ENCODE measurements at places on chromosomes 2 and 18.

DNA sequence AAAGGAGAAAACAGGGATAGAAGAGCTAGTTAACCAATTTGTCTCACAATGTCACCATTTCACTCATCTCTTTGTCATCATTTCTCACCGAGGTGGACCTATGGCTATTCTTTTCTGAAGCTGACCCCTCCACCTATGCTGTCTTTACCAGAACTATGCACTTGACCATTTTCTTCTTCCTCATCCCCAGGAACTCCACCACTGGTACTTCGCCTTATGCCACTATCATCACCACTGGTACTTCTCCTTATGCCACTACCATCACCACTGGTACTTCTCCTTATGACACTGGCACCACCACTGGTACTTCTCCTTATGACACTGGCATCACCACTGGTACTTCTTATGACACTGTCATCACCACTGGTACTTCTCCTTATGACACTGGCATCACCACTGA lies 745.8 kb upstream of the CHAC2 start:
- DNase-seq = no peak

- DNase-seq = no peak
Measured at GRCh38 chr18:26702086-26702485, 153.7 kb upstream of the KCTD1 start.

GRCh38 chr2:207571370-207571769 lies 41.6 kb downstream of the CREB1 start:
- no peak for DNase-seq

DNA sequence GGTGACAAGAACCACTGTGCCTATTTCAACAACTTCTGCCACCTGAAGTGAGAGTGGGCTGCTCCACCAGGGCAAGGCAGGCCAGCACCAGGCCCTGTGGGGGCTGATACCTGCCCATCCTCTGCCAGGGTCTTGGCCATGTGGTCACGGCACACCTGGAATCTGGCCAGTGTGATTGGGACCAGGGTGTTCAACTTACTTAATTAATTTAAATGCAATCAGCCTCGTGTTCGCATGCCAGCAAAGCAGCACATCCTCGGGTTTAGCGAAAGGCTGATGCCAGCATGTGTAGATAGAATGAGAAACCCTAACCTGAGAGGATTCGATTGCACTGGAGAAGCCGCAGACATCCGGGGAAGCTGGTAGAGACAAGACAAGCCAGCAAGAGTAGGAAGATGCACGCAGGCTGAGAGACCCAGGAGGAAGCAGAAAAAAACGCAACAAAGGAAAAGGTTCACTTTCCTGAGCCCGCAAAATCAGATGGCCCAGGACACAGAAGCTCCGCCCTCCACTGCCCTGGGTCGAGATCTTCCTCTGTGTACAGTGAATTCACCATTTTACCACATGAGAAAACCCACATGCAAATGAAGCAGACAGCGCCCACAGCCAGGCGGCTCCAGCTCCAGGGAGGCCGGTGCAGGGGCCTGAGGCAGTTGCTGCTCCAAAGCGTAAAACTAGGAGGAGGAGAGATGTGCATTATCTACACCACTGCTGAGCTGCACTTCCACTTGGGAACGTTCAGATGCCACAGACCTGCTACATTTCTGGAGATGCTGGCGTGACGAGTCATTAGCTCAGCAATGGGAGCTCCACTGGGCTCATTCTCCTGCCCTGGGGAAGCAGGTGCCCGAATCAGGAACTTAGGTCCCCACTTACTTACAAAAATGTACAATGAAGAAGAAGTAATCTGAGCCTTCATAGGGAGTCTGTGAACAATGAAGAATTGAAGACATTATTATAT lies 92.1 kb downstream of the TMEM18 start:
- no peak for DNase-seq

DNA sequence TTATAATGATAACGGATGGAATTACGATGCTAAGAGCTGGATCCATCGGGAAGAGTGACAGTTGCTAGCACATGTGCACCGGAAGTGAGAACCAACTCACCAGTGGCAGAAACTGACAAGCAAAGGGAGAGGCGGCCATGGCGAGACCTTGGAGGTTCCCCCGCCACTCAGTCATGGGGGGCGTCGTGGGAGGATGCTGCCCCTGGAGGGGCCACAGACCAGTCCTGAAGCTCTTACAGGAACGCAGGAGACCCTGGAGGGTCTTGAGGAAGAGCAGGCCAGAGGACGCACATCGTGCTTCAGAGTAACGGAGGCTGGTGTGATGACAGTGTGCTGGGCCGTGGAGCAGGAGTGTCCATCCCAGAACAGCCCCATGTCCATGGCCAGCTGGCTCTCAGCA lies 53.1 kb upstream of the KCNG2 start:
- no peak for DNase-seq

GRCh38 chr2:120797421-120798221 lies 62.0 kb downstream of the GLI2 start:
- no peak for DNase-seq

DNA sequence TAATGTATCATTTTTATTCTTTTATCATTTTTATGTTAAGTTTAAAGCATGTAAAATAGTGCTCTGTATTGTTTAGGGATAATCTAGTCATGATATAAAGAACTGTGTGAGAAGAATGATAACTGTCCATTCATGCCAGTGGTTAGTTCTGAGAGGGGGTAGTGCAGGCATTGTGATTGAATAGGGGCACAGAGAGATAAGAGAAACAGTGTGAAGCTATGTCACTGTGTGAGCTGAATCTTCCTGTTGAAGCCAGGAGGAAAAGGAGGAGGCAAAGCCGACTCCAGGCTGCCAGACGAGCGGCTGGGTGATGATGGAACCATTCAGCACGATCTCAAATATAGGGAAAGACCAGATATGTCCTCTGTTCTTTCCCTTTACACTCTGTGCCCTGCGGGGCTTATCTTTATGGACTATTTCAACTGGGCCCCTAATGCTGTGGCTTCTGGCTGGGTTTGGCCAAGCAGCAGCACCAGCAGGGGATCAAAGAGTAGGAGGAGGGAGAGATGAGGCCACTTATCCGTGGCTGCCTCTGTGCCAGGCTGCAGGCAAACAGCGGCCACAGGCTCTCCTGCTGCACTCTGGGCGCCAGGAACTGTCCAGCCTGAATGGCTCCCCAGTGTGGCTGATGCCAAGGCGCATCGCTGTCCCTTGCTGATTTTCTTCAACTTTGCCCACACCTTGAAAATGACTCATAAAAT lies 128.0 kb downstream of the SPP2 start:
- DNase-seq = peak; percentile 57

DNA sequence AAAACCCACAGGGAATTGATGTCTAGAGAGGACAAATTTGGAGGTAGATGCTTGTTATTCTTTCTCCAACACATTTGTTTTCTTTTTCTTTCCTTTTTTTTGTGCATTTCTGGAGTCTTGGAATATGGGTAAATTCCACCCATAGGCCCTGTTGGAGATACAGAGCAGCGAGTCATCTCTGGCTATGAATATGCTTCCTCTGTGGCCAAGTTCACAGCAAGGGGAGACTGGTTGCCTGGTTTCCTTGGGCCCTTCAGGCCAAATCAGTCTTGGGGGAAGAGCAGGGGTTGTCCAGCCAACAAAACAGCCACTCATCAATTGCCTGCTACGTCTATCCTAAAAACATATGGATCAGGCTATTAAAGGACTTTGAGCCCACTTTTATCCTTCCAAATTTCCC lies 27.5 kb downstream of the SP100 start:
- DNase-seq = peak; percentile 25

DNA sequence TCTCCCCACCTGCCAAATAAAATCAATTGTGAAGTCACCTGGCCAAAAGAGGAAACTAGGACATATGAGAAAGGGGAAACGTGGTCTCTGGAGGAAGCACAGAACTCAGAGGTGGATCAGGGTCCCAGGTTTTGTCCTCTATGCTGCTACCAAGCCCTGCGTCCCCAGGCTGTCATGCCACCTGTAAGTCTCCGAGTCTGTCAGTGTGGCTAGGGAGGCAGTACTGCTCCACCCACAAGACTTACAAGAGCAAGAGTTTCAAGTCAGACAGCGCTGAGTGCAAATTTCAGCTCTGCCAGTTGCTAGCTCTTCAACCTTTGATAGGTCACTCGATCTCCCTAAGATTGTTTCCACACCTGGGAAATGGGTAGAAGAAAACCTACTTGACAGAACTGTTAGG lies 98.6 kb downstream of the C1QL2 start:
- DNase-seq = no peak

GRCh38 chr2:118902266-118903028 lies 39.5 kb upstream of the MARCO start:
- no peak for DNase-seq

- DNase-seq = no peak
Measured at GRCh38 chr2:65112633-65113032, 17.3 kb downstream of the RAB1A start.

GRCh38 chr18:77223653-77224052 lies 26.0 kb upstream of the GALR1 start:
- DNase-seq = peak; percentile 61

DNA sequence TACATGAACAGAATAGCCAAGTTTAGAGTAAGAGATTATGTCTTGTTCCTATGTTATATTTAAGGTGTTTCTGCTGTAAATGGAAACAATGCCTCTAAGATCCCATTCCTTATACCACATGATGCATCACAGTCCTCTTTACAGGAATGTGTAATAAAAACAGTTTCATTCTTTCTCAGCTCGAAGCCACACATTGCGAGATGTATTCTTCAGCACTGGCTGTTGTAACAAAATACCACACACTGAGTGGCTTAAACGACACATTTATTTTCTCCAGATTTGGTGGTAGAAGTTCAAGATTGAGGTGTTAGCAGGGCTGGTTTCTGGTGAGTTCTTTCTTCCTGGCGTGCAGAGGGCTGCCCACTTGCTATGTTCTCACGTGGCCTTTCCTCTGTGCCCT lies 246.2 kb downstream of the SOCS6 start:
- DNase-seq = no peak

DNA sequence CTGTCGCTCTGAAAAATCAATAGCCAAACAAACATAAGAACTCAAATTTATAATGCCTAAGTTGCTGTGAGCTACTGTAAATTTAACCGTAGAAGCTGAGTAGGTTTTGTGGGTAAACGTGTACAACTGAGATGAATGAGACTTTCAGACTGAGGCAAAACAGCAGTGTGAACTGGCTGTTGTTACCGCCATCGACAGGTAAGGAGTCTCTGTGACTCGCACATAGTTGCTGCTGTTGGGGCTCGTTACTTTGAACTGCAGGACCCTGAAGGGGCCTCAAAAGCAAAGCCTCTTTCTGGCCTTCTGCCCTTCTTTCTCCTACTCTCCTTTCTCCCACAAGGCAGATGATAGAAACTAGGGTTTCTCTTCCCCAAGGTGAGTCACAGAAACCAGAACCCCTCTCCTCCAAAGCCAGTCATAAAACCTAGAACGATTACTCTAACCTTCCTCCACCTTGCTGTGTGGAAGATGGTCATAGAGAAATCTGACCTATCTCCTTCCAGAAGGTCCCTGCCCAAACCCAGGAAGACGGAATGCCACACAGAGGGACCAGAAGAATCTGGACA lies 101.2 kb downstream of the DLGAP1 start:
- no peak for DNase-seq

- DNase-seq = no peak
Measured at GRCh38 chr2:122412360-122412759, 656.9 kb downstream of the TSN start.

GRCh38 chr2:23497063-23497462 lies 112.1 kb downstream of the KLHL29 start:
- DNase-seq = peak; percentile 64

DNA sequence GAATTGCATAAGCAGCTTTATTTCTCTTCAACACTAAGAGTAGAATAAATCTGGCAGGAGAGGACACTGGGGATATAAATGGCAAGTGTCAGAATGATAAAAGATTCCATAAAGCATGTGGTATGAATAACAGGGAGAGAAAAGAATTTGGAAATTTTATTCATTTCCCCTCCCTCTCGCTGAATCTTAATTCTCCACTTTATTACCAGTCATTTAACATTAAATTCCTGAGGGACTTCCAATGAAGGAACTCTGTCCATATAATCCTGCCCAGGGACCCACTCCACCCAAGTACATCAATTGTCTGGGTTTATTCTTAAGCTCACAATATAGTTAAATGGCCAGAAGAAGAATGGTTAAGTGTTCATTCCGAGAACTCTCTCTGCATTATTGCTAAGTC lies 197.7 kb upstream of the MGAT5 start:
- DNase-seq = no peak

GRCh38 chr18:46481048-46481846 lies 175.8 kb downstream of the LOXHD1 start:
- peak; percentile 48 for DNase-seq

- DNase-seq = peak; percentile 67
Measured at GRCh38 chr2:37781028-37781427, 109.6 kb upstream of the CDC42EP3 start.

DNA sequence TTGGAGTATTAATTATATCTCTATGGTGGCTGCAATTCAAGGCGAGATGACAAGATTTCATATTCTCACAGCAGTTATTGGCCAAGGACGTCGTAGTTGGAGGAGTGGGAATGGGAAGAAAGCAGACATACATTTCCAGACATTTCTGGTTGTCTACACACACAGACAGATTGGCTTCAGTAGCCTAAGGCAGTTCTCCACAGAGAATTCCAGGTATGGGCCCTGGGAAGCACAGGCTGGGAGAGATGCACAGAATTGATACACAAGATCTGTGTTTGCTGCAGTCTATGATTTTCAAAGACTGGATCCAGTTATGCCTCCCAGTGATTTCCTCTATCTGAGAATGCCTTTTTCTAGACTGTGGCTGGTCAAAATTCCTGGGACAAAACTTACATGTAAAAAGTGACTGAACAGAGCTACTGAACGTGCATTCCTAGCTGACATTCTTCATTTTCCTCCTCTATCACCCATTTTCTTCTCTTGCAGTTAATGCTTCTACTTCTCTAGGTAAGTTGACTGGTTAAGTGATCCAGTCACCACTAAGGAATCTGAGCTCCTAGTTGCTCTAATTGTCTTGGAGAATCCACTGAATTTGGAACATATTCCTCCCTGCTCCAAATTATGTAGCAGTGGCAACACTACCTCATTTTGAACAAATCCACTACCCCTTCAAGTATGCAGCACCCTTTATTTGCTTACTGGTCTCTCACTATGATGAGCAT lies 386.7 kb upstream of the CDH7 start:
- no peak for DNase-seq

- no peak for DNase-seq
Measured at GRCh38 chr2:8986327-8986976, 17.0 kb downstream of the MBOAT2 start.

GRCh38 chr18:69035756-69036155 lies 237.9 kb downstream of the CCDC102B start:
- DNase-seq = no peak

- no peak for DNase-seq
Measured at GRCh38 chr2:12259493-12259892, 457.2 kb upstream of the TRIB2 start.

- no peak for DNase-seq
Measured at GRCh38 chr2:6353669-6354068, 512.0 kb downstream of the CMPK2 start.
